ENCODE measurements at places on chromosomes 2 and 18. TPM values are rescaled to one million over a fixed set of nuclear protein-coding genes. Genes with fewer than 3 reads are reported as not detected.

SLC5A6 gene
- total RNA-seq, result 74.5 TPM

DNA sequence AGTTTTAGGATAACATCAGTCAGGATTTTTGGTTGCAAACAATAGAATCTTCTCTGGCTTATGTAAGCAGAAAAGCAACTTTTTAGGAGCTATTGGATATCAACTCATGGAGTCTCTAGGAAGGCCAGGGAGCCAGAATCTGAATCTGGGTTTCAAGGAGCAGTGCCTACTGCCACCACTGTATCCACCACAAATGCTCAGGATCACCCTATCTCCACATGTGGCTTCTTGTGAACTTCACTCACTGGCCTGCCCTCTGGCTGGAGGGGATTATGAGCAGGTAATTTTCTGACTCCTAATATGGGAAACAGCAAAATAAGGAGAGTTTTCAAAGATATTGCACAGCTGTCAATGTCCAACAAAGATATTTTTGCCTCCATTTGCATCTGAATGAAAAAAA is 142.9 kb downstream of the PKP4 start:
- no peak overlapping the region for H3K27ac ChIP-seq
- DNase-seq, result no peak
- no peaks in the 10 kb centered on the region for H3K4me1 ChIP-seq
- no peaks in the 10 kb centered on the region for H3K36me3 ChIP-seq
- no peaks in the 10 kb centered on the region for H3K27me3 ChIP-seq

DNA sequence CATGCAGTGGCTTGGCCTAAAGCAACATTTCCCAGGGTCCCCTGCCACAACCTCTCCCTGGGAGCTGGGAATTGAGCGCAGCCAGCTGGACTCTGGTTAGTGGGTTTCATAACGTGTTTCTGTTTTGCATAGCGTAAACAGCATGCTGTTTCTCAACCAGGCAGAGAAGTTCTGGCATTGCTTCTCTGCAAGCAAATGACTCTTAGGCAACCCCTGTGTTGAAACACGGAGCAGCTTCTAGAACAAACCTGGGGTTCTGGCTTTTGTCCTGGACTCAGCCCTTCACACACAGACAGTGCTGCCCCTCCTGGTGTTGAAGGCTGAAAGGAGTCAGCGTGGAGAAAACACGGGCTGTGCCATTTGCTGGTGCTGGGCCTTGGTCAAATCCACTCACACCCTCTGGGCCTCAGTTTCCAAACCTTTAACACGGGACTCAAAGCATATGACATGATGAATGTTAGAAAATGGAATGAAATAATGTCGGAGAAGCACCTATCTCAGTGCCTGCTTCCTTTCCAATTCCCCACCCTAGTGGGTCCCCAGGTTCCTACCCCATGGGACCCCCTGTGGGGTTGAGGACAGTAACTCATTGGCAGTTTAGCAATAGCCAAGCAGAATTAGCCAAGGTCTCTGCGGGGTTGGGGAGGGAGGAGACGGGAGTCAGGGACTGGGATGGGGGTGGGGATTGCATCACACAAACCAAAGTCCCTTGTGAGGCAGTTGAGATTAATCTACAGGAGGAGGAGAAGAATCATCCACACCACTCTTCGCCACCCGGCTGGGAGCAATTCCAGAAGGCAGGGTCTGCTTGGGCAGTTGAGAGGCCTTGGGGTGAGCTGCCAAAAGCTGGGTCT is 30.2 kb upstream of the IL1R2 start:
- no peaks in the 10 kb centered on the region for H3K36me3 ChIP-seq
- no peaks in the 10 kb centered on the region for H3K4me1 ChIP-seq
- H3K27ac ChIP-seq, result no peak overlapping the region
- no peak for DNase-seq

HOXD13 gene
- not detected for total RNA-seq

DNA sequence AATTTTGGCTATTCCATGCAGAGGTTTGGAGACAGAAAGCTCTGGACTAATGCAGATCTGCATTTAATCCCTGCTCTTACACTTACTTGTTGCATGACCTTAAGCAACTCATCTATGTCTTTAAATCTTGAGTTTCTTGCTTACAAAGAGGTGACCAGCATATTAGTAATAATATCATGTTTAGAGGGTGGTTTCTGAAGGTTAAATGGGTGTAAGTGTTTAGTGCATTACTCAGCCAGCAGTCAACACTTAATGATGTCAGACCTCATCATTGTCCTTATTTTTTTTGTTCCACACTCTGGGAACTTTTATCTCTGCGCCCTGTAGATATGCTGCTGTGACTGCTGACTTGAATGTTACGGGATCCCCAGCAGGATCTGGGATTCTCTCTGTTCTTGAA is 1.7 kb downstream of the IL1RL1 start:
- H3K4me1 ChIP-seq, result no peaks in the 10 kb centered on the region
- no peaks in the 10 kb centered on the region for H3K27me3 ChIP-seq
- DNase-seq, result peak; percentile 51
- H3K36me3 ChIP-seq, result no peaks in the 10 kb centered on the region
- no peak overlapping the region for H3K4me3 ChIP-seq

- H3K4me3 ChIP-seq, result no peak overlapping the region
- no peaks in the 10 kb centered on the region for H3K4me1 ChIP-seq
- no peaks in the 10 kb centered on the region for H3K36me3 ChIP-seq
- DNase-seq, result no peak
- H3K27ac ChIP-seq, result no peak overlapping the region
Measured at GRCh38 chr2:172535119-172535518, 20.8 kb upstream of the PDK1 start.
